Cortex of kidney (tissue), 1 donor: ENCODE measurements at places on chromosomes 7 and 10.

- no peak for DNase-seq
Observed at GRCh38 chr10:129705676-129706075, 238.6 kb downstream of the MGMT start.

GRCh38 chr10:122207596-122207995 is 63.5 kb upstream of the BTBD16 start:
- no peak for DNase-seq

- no peak for DNase-seq
Observed at GRCh38 chr10:45001381-45002148, 842 bp downstream of the ZNF22 start.

- no peak for DNase-seq
Observed at GRCh38 chr7:390761-391410, 100.9 kb downstream of the FOXL3 start.

DNA sequence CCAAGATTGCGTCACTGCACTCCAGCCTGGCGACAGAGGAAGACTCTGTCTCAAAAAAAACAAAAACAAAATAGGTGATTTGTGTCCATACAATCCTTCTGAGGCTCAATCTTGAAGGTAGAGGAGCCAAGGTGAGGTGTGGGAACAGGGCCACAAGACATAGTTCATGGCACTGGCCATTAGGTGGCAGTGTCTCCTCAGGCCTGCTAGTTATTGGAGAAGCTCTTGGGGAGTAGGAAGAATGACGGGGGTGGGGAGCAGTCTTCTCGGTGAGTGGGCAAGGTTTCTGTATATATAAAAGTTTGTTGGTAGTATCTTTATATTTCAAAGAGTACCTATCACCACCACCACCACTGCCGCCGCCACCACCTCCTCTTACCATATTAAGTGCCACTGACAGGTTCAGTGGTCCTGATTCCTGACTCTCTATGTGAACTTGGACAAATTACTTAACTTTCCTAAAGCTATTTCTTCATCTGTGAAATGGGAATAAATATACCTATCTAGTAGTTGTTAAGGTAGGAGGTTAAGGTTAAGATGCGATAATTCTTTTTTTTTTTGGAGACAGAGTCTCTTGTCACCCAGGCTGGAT is 24.0 kb downstream of the CCSER2 start:
- no peak for DNase-seq

DNA sequence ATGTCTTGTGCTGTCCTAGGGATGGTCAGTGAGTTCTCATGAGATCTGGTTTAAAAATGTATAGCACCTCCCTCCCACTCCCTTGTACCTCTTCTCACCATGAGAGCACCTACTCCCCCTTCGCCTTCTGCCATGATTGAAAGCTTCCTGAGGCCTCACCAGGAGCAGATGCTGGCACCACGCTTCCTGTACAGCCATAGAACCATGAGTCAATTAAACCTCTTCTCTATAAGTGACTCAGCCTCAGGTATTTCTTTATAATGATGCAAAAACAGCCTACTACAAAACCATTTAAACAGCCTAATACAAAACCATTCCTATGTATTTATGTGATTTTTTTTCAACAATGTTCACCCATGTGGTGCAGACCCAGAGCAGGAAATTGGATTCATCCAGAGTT is 32.0 kb downstream of the KDM7A start:
- DNase-seq: no peak
